ENCODE measurements at places on chromosomes 7 and 10.

DNA sequence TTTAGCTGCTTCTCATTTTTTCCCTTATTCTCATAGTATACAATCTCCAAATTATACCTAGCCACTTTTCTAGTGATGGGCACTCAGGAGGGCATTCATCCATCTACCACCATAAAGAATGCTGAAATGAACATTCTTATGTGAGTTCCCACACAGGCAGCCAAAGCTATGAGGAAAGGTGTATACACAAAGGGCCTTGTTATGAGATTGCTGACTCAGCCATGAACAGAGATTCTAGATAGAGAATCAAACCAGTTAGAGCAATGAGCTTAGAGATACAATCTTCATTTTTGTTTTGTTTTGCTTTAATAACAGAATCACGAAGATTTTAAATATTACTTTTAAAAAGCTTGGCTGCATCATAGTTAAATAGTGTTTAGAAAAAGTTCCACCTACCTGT, 54.8 kb upstream of the TNKS2 start:
- no peak for DNase-seq

DNA sequence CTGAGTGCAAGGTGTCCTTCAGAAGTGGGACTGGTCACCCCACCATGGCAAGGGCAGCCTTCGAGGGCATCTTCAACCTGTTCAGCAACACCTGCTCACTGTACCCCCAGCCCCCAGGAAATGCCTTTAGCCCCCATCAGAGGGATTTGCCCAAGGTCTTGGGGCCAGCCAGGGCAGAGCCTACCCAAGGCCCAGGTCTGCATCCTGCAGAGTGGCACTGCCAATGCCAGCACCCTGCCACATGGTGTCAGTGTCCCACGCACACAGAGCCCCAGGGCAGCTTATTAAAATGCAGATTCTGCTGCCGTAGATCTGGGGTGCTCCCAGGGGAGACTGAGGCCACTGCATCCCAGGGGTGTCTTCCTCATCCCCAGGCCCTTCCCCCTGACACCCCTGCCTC, 106.2 kb upstream of the KCTD7 start:
- DNase-seq = no peak

GRCh38 chr7:121061677-121062582, 73.4 kb downstream of the CPED1 start:
- DNase-seq = no peak

DNA sequence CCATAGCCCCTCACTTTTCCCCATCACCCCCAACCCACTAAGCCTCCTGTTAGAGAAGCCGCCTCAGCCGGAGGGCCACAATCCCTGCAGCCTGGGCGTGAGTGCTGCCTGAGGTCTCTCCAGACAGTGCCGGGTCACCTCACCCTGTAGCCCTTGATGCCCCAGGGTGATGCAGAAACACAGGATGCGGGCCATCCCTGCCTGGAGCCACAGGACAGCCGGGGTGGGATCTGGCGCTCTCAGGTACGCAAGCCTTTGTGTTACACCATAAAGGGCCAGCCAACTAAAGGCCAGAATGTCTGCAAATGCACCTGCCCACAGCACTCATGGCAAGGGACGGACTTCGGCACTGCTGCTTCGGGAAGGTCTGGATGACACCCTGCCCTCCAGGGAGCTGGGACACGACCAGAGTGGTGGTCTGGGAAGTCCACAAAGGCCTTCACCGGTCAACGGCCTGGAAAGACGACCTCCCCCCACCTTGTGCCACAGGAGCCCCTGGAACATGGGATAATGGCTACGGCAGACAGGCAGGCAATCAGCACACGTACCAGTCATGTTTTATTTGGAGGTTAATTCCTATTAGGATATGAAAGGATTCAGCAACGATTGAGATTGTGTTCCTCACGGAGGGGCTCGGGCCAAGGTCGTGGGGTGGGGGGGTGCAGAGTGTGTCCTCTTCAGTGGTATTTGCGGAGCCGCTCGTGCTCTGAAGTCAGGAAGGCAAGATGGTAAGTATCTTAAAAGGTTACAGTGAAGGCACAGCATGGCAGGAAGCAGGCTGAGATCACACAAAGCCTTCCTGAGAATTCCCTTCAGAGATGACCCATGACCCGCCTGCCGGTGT, 8.1 kb downstream of the ATP5MF start:
- no peak for DNase-seq
